ENCODE measurements at places on chromosomes 6 and 20. TPM values are rescaled to one million over a fixed set of nuclear protein-coding genes. Genes with fewer than 3 reads are reported as not detected.

- H3K4me1 ChIP-seq, result peaks cover 8% of the 10 kb centered on the region
- no peaks in the 10 kb centered on the region for H3K36me3 ChIP-seq
- H3K4me3 ChIP-seq, result no peak overlapping the region
- no peaks in the 10 kb centered on the region for H3K27me3 ChIP-seq
These were observed 7.7 kb downstream of the LRP11 start for GRCh38 chr6:149856256-149856994.

- H3K27ac ChIP-seq, result no peak overlapping the region
- no peak for DNase-seq
- no peaks in the 10 kb centered on the region for H3K36me3 ChIP-seq
These were observed 477.1 kb downstream of the BTBD3 start for GRCh38 chr20:12394786-12395185.

DNA sequence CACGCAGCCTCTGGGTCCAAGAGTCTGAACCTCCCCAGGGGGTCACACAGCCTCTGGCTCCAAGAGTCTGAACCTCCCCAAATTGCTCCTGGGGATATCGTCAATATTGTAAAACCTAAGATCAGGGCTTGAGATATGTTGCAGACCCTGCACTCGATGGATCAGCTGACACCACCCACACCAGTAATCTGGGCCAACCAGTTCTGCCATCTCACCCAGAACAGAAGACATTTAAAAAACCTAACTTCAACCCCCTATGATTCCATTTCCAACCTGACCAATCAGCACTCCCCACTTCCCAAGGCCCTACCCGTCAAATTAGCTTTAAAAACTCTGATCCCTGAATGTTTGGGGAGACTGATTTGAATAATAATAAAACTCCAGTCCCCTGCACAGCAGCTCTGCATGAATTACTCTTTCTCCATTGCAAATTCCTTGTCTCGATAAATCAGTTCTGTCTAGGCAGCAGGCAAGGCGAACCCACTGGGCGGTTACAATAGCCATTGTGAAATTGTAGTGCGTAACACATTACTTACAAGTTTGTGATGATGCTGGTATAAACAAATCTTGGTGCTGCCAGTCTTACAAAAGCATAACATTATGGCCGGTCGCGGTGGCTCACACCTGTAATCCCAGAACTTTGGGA is 32.4 kb upstream of the FAM135A start:
- H3K27ac ChIP-seq, result no peak overlapping the region
- H3K27me3 ChIP-seq, result peaks cover 6% of the 10 kb centered on the region
- H3K4me1 ChIP-seq, result no peaks in the 10 kb centered on the region
- no peak overlapping the region for H3K4me3 ChIP-seq
- no peak for DNase-seq

DNA sequence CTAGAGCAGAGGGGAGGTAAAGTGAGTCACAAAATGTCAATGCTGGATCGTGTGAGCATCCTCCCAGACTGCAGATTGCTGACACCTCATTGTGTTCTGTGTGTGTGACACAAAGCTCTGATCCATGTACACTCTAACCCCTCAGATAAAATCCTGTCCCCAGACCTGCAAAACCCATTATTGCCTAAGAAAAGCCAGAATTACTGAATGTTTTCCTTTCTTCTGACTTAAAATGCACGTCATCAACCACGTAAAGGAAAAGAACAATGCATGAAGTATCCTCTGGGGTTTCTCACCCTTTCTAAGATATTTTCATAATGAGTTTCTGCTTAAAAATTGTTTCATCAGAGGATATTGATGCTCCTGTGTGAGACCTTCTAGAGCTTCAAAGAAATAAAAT is 218.0 kb upstream of the PREP start:
- H3K4me3 ChIP-seq, result no peak overlapping the region
- H3K4me1 ChIP-seq, result no peaks in the 10 kb centered on the region
- no peaks in the 10 kb centered on the region for H3K27me3 ChIP-seq
- H3K27ac ChIP-seq, result no peak overlapping the region
- DNase-seq, result no peak

DNA sequence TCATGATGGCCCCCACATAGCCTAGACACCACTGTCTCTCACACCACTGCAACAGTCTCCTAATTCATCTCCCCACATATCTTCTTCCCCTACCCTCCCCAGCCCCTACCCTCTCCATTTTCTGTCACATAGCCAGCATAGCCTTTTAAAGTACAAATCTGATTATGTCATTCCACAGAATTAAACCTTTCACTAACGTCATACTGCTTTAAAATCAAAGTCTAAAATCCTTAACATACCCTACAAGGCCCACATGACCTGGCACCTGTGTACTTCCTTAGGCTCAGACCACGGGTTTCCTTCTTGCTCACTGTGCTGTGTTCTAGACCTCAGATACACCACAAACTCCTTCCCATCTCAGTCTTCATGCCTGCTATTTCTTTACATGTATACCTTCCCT is 5.9 kb downstream of the OSTM1 start:
- no peaks in the 10 kb centered on the region for H3K36me3 ChIP-seq
- H3K4me3 ChIP-seq, result no peak overlapping the region
- no peak overlapping the region for H3K27ac ChIP-seq
- no peaks in the 10 kb centered on the region for H3K27me3 ChIP-seq
- H3K4me1 ChIP-seq, result peaks cover 30% of the 10 kb centered on the region

DNA sequence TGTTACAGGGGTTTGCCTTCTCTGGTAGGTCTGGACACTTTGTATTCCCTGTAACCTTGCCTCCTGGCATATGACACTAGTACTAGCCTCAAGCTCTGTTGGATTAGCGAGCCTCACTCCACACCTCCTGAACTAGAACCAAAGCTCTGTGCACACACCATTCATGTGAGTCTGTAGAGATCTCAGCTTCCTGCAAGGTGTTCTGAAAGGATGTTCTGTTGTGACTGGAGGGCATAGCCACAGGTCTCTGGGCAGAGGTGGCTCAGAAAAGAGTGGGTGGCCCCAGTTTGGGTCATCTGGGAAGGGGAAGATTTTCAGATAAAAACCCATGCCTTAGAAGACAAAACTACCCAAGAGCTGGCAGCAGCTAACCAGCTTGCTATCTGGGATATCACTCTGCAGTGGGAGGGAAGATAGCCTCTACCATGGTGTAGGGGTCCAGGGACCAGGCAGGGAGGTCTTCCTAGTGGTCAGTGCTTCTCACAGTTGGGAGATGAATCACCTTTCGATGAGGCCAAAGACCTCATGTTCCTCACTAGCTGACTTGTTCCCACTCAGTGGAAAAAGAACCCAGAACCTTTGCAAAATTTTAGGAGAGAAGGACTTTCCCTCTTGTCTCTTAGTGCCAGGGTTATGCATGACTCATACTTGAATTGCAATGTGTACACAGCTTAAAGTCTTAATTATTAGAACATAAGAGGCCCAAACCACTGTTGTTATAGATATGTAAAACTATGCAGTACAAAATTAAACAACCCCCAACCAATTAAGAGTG is 41.4 kb downstream of the HLA-F start:
- no peak overlapping the region for H3K27ac ChIP-seq
- H3K27me3 ChIP-seq, result no peaks in the 10 kb centered on the region
- no peaks in the 10 kb centered on the region for H3K36me3 ChIP-seq
- no peak overlapping the region for H3K4me3 ChIP-seq
- H3K4me1 ChIP-seq, result no peaks in the 10 kb centered on the region

GRCh38 chr20:40643891-40644290 is 45.1 kb downstream of the MAFB start:
- H3K36me3 ChIP-seq, result no peaks in the 10 kb centered on the region
- H3K4me1 ChIP-seq, result no peaks in the 10 kb centered on the region
- H3K27me3 ChIP-seq, result no peaks in the 10 kb centered on the region
- DNase-seq, result no peak
- no peak overlapping the region for H3K4me3 ChIP-seq
- no peak overlapping the region for H3K27ac ChIP-seq

GRCh38 chr6:19988555-19988954 is 151.4 kb downstream of the ID4 start:
- H3K36me3 ChIP-seq, result no peaks in the 10 kb centered on the region
- H3K27ac ChIP-seq, result no peak overlapping the region
- H3K4me1 ChIP-seq, result no peaks in the 10 kb centered on the region
- H3K4me3 ChIP-seq, result no peak overlapping the region

GRCh38 chr20:32945710-32946221 is 58.5 kb downstream of the SUN5 start:
- DNase-seq, result peak; percentile 48
- H3K27me3 ChIP-seq, result no peaks in the 10 kb centered on the region
- no peaks in the 10 kb centered on the region for H3K36me3 ChIP-seq
- no peak overlapping the region for H3K27ac ChIP-seq
- H3K4me1 ChIP-seq, result peaks cover 36% of the 10 kb centered on the region

The SLC26A8 gene
- not detected for polyA plus RNA-seq

The KIF25 gene
- not detected for polyA plus RNA-seq

The DDR1 gene
- 3.1 TPM for polyA plus RNA-seq

The FAM184A gene
- polyA plus RNA-seq, result 0.54 TPM
